Endothelial cell of coronary artery (primary cell): ENCODE measurements at places on chromosomes 11 and 22. TPM values are rescaled to one million over a fixed set of nuclear protein-coding genes. Genes with fewer than 3 reads are reported as not detected.

The CRYBA4 gene
- total RNA-seq, result not detected in 2 replicates

The LMO2 gene
- 22.5 and 36.0 TPM in 2 replicates for total RNA-seq

The RBM4B gene
- 21.3 and 27.1 TPM in 2 replicates for total RNA-seq

The C22orf15 gene
- total RNA-seq, result 0.63 TPM in 1 of 2 replicates, not detected in the other

The GAL3ST3 gene
- not detected in 2 replicates for total RNA-seq

The VPREB1 gene
- total RNA-seq, result not detected in 2 replicates

The LZTR1 gene
- total RNA-seq, result 43.7 and 70.3 TPM in 2 replicates

The KDM4D gene
- 0.28 and 0.72 TPM in 2 replicates for total RNA-seq

The OR6T1 gene
- total RNA-seq, result not detected in 2 replicates

The TPBGL gene
- under 0.01 TPM in 1 of 2 replicates, not detected in the other for total RNA-seq

The OR4C45 gene
- total RNA-seq, result not detected in 2 replicates

The PHLDB1 gene
- 73.8 and 87.3 TPM in 2 replicates for total RNA-seq

The SLC6A5 gene
- not detected in 2 replicates for total RNA-seq
